ENCODE measurements at places on chromosomes 11 and 22.

- DNase-seq = no peak
Observed at GRCh38 chr11:64204080-64204440, 2.5 kb upstream of the FERMT3 start.

DNA sequence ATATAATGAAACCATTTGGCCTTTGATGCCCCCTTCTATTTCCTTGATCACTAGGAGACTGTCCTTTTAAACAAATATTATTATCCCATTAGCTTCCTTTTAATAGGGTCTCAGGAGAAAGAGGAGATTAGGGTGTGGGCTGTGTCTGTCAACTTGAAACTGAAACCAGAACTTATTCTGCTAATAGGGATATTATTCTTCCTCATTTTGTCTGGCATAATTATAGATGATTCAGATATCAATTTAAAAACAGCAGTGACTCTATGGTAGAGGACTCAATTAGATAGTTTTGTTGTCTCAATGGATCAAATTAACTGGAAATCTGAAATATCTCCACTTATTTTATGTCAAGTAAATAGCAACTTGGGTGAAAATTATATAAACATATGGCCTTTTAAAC, 584.9 kb upstream of the CCDC90B start:
- no peak for DNase-seq

DNA sequence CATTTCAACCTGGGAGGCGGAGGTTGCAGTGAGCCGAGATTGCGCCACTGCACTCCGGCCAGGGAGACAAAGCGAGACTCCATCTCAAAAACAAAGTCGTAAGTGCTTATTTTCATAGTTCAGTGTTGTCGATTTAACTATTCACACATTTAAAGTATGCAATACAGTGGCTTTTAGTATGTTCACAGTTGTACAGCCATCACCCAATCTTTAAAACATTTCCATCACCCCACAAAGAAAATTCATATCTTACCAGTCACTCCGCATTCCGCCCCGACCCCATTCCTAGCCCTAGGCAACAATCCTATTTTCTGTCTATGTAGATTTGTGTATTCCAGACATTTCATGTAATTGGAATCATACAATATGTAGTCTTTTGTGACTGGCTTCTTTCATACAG, 11.9 kb downstream of the IPO7 start:
- no peak for DNase-seq

DNA sequence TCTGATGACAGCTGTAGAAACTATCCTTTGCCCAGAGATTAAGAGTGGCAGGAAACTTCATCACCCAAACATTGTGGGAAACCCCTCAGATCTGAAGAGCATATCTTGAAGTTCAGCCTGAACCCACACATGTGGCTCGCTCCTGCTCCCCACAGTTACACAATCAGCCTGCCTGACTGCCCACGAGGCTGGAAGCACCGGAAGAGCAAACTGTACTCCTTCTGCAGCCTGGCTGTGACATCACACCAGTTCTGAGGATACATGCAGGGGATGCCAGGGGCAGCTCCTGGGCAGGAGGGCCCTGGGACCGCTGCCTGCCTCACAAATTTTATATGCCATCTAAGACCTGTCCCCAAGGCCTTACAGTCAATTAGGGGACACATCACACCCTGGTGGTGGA, 444.4 kb downstream of the BUD13 start:
- DNase-seq = no peak

DNA sequence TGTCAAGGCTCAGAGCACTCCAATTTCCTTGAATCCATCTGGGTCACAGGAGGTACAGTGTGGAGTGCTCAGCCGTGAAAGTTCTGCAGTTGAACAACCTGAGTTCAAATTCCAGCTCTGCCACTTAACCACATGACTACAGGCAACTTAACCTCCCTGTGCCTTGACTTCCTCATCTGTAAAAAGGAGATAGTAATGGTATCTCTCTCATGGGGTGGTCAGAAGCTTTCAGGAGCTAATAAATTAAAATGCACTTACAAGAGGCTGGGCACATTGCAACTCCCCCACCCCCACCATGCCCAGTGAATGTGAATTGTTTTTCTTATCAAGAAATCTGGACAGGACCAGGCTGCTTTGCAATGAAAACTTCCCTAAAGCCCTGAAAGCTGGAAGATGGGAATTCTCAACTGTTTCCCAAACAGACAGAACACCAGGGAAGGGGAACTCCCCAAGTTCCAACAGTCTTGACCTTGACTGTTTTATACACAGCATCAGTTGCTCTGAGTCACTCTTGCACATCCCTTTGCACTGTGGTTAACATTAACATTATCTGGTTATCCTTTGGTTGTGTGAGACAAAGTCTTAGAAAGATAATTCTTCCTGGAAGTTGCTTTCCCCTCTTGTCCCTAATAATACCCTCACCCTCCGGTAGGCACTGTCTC, 137.0 kb downstream of the SLC1A2 start:
- DNase-seq = no peak

DNA sequence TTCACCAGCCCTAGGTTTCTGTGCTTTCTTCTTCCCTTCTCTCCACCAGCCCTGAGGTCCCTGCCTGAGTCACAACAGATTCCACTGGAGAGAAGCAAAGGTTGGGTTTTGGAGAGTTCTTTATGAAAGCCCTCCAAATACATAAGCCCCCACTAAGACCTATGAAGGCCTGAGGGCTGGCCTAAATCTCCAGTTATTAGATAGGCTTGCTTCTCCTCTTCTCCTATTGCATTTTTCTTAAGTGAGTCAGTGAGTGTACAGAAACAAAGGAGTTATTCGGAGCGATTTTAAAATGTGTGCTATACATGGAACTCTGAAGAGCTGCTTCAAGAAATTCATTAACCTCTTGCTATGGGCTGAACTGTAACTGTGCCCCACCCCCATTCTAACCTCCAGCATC, 1057.3 kb downstream of the OPCML start:
- no peak for DNase-seq
